Anterior cingulate cortex (tissue), 58 donors: ENCODE measurements at places on chromosomes 13 and 19.

GRCh38 chr13:50085063-50085462 is 69.8 kb downstream of the KCNRG start:
- DNase-seq, result no peak

GRCh38 chr13:73532987-73533510 is 474.2 kb downstream of the KLF5 start:
- no peak for DNase-seq

DNA sequence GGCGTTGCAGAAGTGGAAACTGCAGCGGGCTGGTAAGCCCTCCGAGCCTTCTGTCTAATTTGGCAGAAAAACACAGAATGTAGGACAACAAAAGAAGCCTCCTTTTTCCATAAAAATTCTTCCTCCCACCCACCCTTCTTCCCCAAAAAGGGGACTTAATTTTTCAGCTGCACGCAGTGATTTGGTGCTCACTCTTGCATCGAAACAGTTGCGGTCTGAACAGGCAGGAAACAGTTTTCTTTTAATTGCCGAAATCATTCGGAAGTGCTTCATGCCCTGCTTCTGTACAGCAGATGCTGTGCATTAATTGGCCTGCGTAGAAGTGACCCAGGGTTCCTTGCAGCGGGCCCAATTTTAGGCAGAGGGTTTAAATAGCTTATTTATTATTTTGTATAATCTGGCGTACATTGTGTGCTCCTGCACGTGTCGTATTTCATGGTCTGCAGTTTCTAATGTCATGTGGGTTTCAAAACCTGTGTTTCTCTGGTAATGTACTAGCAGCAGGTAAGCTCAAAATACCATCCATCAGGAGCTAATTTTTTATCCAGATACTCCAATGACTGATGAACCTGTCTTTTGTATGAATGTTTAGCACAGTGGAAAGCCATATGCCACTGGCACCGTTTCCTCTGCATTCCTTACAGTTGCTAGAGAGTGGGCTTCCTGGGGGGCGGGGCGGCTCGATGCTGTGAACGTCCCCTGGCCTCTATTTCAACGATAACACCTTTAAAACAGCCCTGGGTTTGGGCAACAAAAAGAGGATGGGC is 66.6 kb downstream of the GGACT start:
- no peak for DNase-seq

DNA sequence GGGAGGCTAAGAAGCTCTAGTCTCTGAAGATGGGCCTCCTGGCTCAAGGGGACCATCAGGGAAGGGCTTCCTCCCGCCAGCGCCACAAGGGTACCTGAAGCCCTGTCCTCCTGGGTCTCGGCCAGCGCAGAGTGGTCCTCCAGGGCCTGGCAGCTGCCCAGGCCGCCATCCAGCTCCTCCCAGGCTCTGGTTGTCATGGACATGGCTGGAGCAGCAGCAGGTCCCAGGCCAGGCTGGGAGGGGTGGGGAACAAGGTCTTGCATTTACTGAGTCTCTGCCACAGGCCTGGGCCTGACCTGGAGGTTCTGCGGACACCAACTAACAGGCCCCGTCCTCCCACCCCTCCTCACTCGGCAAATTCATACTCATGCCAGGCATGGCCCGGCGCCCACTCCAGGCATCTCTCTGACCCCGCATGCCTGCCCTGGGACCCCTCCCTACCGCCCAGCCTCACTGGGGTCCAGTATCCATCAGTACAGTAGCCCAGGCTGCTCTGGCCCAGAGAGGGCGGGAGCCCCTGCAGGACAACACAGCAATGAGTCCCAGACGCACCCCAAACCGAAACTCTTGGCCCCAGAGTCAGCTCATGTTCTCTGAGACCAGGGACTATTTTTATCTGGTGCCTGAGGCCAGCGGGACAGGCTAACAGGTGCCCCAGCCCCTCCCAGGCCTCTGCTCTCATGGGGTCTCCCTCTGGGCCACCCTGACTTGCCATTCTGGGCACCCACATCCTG is 938 bp downstream of the JSRP1 start:
- DNase-seq, result no peak

DNA sequence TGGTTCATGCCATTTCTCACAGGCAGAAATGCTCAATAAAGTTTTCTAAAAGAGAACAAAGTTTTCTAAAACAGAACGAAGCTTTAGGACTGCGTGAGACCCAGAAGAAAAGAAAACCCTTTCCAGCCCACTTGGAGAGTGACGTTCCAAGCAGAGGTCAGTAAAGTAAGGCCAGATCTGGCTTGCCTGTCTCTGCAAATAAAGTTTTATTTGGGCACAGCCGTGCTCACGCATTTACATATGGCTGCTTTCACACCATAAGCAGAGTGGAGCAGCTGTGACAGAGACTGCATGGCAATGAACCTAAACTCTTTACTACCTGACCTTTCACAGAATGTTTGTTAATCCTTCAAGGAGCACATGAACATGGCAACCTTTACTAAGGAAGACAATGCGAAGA is 23.6 kb downstream of the IRS2 start:
- DNase-seq, result no peak

DNA sequence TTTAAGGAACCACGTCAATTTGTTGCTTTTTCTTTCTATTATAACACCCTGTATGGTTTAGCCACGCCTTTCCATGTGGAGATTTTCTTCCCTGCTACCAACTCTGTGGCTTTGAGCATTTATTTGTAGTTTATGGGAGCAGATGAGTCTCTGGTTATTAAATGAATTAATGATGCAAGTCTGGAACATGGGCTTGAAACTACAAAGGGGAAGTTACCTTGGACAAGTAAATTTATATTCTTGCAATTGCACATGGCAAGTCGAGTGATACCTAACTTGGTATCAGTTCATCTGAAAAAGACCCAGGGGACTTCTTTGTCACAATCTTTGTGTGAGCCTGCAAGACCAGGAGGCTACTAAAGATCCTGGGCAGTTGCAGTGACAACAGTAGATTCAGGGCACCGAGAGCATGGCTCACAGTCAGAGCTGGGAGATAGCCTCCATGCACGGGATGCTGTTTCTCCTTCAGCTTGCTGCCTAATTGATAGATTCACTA is 24.4 kb downstream of the B3GLCT start:
- no peak for DNase-seq

DNA sequence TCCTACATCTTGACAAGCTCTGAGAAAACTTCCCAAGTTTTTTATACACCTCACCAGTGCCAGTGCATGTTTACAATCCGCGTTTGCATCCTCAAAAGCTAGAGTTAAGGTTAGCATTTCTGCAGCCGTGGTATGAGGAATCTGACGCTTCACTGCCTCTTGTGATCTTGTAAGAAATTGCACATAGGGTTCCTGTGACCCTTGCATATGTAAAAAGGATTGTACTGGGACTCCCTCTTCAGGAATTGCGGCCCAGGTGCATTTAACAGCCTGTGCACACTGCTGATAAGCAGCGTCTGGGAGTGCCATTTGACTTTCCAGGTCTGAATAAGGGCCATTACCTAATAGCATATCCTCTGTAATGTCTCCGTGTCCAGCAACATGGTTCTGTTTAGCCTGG is 15.3 kb downstream of the FPR3 start:
- no peak for DNase-seq

DNA sequence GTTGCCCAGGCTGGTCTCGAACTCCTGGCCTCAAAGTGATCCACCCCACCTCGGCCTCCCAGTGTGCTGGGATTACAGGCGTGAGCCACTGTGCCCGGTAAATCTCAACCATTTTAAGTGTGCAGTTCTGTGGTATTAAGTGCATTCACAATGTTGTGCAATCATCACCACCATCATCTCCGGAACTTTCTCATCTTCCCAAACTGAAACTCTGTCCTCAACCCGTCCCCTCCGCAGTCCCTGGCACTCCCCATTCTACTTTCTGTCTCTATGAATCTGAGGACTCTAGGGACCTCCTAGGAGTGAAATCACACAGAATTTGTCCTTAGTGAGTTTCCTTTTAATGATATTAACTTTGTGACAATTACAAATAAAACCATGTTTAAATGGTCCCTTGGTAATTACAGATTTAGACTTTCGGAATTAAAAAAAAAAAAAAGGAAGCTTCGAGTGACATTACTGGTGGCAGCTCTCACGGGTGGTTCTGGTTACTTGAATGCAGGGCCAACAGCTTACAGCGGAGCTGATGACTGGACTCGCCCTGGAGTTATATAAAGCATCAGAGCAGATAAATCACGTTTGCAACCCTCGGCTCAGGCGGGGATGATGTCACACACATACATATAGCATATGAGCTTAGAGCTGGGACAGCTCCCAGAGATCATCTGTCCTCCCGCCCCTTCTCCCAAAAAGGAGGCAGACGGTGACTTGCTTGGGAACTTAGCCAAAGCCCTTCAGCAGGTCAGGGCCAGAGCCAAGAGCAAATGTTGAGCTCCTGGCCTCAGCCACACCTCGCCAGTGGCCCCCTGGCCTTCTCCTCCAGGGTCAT is 89.8 kb downstream of the ZNF557 start:
- DNase-seq, result no peak

GRCh38 chr19:14408491-14409145 is 10.5 kb downstream of the DDX39A start:
- DNase-seq, result no peak

GRCh38 chr19:29269641-29270040 is 56.7 kb upstream of the UQCRFS1 start:
- DNase-seq, result no peak
